ENCODE measurements at places on chromosomes 6 and 20. TPM values are rescaled to one million over a fixed set of nuclear protein-coding genes. Genes with fewer than 3 reads are reported as not detected.

The SLX4IP gene
- 7.5 TPM for total RNA-seq

The GPR6 gene
- total RNA-seq, result not detected

The BPIFA1 gene
- total RNA-seq, result not detected

The PFDN4 gene
- total RNA-seq, result 149 TPM

The LCA5 gene
- total RNA-seq, result 17.3 TPM

The DYNLT2 gene
- 2.8 TPM for total RNA-seq

The KCNK5 gene
- 0.16 TPM for total RNA-seq

The MOXD1 gene
- total RNA-seq, result 18.6 TPM

The ENPP1 gene
- total RNA-seq, result 0.47 TPM

The PAX1 gene
- under 0.01 TPM for total RNA-seq

The TMEM217 gene
- total RNA-seq, result 1.2 TPM

The FOXF2 gene
- 1.2 TPM for total RNA-seq

The CCR6 gene
- not detected for total RNA-seq

The SNHG17 gene
- 2.8 TPM for total RNA-seq

The CALHM5 gene
- total RNA-seq, result 0.78 TPM

The CST2 gene
- not detected for total RNA-seq

The MTO1 gene
- 17.3 TPM for total RNA-seq

The C4A gene
- total RNA-seq, result 8.6 TPM

The PTK7 gene
- 26.0 TPM for total RNA-seq

The CRISP3 gene
- total RNA-seq, result 0.16 TPM

The MEI4 gene
- 0.47 TPM for total RNA-seq

The ZC2HC1B gene
- 0.31 TPM for total RNA-seq

The LINC00237 gene
- total RNA-seq, result 2.0 TPM

The ALDH5A1 gene
- 12.2 TPM for total RNA-seq

The KIAA1586 gene
- 116 TPM for total RNA-seq

The NCOA7 gene
- 33.5 TPM for total RNA-seq

The SGK2 gene
- total RNA-seq, result not detected

The SPO11 gene
- total RNA-seq, result not detected

The HS3ST5 gene
- total RNA-seq, result 6.6 TPM

The TSPO2 gene
- not detected for total RNA-seq

The RNF5 gene
- 71.7 TPM for total RNA-seq

The WFDC2 gene
- total RNA-seq, result 3.4 TPM

The FHL5 gene
- total RNA-seq, result 1.7 TPM

The MROH8 gene
- 3.0 TPM for total RNA-seq

The SLC13A3 gene
- 10.8 TPM for total RNA-seq

The TCF15 gene
- total RNA-seq, result 0.47 TPM

The APCDD1L gene
- total RNA-seq, result not detected

The SMLR1 gene
- total RNA-seq, result not detected

The EYA2 gene
- 0.94 TPM for total RNA-seq

The OR12D3 gene
- not detected for total RNA-seq

The ADGRB3 gene
- 179 TPM for total RNA-seq

The RBM24 gene
- total RNA-seq, result 31.2 TPM

The PHACTR2 gene
- total RNA-seq, result 20.6 TPM
